ENCODE measurements at places on chromosomes 6 and 20.

DNA sequence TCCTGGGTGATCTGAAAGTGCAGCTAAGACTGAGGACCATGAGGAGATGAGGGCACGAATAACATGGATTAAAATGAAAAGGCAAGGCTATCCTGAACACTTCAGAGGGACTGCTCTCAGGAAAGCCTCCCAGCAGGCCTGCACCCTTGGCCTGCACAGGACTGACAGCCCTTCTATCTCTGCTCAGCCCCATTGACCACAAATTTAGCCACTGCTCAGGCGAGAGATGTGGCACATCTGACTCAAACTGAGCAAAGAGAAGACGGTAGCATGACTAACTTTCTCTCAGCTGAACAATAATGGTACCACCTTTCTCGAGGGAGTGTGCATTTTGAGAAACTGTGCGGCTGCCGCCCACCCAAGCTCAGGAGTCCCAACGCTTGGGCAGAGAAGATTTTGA, 257.5 kb downstream of the ADGB start:
- no peak for DNase-seq

DNA sequence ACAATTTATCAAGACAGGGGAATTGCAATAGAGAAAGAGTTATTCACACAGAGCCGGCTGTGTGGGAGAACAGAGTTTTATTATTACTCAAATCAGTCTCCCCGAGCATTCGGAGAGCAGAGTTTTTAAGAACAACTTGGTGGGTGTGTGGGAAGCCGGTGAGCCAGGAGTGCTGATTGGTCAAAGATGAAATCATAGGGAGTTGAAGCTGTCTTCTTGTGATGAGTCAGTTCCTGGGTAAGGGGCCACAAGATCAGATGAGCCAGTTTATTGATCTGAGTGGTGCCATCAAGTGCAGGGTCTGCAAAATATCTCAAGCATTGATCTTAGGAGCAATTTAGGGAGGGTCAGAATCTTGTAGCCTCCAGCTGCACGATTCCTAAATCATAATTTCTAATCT, 50.0 kb upstream of the ECI2 start:
- no peak for DNase-seq

DNA sequence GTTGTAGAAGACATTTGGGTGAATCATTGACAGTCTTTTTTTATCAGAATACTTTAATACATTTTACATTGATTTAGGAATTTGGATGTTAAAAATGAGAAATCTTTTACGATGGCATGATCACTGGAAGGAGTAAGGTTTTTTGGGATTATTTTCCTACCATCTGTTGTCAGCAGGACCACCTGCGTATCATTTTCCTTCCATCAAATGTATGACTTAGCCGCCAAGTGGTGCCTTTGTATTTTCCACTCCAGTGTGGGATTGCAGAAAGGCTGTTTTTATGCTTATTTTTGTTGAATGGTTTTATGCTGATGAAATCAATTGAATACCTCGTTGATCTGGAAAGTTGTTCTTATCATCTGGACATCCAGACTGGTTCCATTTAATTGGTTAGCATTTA, 35.8 kb downstream of the AKAP12 start:
- no peak for DNase-seq

DNA sequence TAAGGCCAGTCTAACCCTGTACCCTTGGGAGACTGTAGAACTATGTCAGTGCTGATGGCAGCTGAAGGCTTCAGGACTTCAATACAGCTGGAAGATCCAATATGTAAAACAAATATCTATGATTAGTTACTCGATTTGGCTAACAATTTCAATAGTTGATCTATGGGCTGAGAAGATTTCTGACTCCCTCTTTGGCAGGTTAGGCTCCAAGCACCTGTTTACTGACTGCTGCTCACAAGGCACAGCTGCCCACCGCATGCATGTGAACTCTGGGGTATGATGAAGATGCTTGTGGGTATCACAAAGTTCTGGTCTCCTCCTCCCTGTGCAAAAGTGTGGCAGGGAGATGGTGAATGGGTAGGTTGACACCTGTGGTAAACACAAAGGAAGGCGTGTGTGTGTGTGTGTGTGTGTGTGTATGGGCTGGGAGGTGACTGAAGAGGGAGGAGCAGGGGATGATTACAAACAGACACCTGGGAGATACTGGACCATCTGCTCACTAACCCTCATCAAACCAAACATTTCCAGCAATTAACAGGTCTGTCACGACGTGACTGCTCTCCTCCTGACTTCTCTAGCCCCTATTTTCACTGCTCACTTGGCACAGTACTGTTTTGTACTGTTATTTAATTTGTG, 18.1 kb downstream of the ELMO2 start:
- peak; percentile 40 for DNase-seq

DNA sequence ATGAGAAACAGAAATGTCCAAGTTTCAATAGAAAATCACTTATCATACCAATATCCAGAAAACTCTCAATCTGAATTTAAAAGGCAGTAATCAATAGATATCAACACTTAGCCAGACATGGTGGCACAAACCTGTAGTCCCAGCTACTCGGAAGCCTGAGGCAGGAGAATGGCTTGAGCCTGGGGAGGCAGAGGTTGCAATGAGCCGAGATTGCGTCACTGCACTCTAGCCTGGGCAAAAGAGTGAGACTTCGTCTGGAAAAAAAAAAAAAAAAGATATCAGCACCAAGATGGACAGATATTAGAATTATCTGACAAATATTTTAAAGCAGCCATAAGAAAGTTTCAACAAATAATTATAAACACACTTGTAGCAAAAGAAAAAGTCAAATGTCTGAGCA, 47.0 kb downstream of the TCP11 start:
- DNase-seq, result no peak

DNA sequence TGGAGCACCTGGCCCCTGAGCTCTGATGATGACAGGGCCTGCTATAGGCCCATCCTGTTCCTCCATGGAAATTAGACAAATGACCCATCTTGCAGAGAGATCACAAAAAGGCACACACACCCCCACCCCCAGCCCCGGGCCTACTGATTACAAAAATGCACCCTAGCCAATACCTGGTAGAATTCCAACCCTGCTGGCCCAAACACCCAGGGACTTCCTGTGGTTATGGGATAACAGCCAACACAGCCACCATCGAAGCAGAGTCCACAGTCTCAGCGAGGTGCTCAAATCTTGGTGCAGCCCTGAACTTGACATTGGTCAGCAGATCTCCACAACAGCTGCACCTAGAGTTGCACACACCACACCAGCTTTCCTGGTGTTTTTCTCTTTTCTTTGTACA, 17.0 kb downstream of the NCR2 start:
- no peak for DNase-seq

DNA sequence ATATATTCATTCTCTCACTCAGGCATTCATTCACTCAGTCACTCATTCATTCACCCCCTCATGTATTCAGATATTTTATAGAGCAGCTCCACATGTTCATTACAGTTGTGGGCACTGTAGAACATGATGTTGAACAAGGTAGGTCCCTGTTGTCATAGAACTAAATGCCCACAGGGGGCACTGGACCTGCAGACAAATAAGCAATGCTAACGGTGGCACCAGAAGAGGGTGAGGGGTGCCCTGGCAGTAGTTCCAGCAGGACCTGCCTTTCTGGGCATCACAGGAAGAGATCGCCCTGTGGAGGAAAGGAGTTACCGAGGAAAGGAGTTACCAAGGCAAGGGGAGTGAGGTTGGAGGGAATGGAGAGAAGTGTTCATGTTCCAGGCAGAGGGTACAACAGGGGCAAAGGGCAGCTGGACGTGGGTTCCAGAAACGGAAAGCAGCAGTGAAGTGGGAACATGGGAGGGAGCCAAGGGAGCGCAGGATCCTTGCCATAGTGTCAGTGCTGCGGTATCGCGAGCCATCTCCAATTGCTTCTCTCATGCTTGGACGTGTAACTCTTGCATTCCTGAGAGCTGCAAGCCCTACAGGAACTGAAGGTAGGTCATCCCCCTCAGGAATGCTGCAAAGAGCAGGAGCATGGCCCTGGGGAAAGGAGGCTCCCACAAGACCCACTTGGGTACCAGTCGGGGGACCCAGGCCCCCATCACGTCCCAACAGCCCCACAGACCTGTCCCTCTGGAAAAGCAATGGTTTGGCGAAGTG, 128.2 kb downstream of the EDN3 start:
- no peak for DNase-seq

DNA sequence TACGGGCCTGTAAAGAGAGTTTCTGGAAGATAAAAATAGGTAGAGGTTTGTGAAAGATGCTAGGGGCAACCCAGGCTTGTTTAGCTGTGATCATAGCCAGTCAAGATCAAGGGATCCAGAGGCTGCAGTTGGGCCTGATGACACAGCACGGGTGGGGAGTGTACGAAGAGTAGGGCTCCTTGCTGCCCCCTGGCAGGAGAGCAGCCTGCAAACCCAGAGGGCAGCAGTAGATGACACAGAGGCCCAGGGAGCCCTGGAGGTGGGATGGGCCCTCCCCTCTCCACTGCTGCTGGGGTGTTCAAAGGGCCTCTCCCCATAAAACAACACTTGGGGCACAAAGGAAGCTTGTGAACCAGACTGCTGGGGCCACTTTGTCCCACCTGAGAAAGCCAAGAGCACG, 47.2 kb downstream of the VEGFA start:
- no peak for DNase-seq

- DNase-seq, result no peak
Observed at GRCh38 chr20:40900666-40901215, 127.9 kb upstream of the TOP1 start.

GRCh38 chr6:21222656-21223055, 370.9 kb upstream of the SOX4 start:
- DNase-seq, result no peak

GRCh38 chr6:169424821-169425240, 171.2 kb upstream of the THBS2 start:
- no peak for DNase-seq

DNA sequence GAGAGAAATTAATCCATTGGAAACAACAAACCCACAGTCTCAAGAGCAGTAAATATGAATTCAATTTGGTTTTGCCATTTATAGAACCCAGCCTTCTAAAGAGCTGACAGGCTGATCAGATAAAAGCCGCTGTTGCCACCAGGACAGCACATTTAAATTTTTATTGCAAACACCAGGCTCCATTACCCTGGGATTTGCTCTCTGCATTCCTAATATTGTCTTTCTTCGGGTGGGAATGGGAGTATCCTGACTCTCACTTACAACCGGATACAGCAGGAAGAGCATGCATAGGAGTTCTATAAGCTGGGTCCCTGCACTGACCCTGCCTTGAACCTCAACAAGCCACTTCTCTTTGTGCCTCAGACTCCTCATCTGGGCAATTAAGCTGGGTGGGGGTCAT, 142.9 kb downstream of the LRFN2 start:
- no peak for DNase-seq

- DNase-seq, result no peak
Observed at GRCh38 chr6:82987951-82988350, 77.7 kb downstream of the UBE3D start.

Data from NCI-H1694 treated with DMSO at 0.1 percent for 48 hours (cell line).